ENCODE measurements at places on chromosomes 16 and 17.
A peak's percentile ranks its signal among the peaks of the same experiment; 100 is the strongest.

- no peak for DNase-seq
These were observed 74.9 kb downstream of the ZFHX3 start for GRCh38 chr16:72972878-72973571.

DNA sequence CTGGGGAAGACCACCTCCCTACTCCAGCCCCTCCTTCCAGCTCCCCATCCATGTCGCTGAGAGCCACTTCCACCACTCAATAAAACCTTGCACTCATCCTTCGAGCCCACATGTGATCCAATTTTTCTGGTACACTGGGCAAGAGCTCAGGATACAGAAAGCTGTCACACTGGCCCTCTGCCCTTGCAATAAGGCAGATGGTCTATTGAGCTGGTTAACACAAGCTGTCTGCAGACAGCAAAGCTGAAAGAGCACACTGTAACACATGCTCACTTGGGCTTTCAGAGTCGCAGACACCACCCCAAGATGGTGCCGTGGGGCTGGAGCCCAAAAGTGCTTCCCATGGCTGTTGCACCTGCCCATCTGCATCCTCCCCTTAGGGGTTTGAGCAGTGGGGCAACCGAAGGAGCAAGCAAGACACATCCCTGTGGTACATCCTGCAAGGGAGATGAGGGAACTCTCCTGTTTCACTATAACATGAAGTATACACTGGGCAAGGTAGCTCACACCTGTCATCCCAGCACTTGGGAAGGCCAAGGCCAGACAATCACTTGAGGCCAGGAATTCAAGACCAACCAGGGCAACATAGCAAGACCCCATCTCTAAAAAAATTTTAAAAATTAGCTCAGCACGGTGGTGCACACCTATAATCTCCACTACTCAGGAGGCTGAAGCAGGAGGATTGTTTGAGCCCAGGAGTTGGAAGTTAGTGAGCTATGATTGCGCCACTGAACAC is 52.8 kb upstream of the C17orf78 start:
- no peak for DNase-seq

DNA sequence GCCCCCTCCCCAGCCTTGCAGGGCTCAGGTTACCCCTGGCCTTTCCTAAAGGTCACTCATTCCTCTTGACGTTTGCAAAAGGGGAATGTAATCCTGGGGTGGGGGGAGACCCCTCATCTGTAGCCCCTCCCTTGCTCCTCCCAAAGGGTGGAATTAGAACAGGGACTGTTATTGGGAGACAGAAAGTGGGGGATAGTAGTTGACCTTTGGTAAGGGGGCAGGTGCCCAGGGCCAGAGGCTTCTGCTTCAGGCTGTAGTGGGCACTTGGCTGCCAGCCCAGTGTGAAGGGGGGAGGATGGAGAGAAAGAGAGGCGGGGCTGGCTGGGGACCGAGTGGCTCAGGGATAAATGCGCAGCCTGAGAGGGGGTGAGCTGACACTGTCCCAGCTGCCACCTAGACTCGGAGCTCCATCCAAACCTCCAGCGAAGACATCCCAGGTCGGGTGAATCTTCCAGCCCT is at the start of gene ENO3:
ENO3 (plus strand) TSS at position 374 of the 459 bp plus-strand sequence. CDS start 711 bp downstream, outside the sequence.
- DNase-seq = no peak

DNA sequence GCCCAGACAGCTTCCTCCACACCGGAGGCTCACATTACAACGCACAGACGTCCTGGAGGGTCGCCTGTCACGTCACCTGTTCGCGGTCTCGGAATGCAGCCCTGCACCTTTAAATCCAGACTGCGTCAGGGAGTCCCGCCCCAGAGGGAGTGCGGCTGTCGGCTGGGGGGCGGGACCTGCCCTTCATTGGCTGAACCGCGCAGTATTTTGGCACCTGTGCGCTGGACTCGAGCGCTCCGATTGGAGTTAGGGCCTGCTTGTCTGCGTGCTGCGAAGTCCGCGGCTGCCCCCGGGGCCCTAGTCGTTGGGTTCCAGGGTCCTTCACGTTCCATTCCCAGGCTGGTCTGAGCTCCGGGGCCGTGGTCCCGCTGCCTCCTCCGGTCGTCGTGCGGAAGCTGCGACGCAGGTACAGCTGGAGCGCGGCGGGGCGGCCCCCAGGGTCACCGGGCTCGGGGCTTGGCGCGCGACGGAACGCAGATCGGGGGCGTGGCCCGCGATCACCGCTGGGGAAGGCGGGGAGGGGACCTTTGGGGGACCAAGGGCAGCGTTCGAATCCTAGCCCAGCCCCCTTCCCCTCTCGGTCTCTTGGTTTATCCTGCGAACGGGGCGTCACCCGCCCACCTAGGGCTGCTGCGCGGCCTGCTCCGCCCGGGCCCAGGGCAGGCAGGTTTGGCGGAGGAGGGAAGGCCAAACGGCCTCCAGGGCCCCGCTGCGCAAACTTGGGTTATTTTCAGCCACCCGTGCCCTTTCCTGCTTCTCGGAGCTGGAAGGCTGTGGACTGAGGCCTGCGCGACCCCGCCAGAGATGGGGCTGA is at the start of gene MIEF2:
MIEF2 (plus strand) TSS at position 331 of the 814 bp plus-strand sequence. CDS start 2,059 bp downstream, outside the sequence.
- peak; percentile 87 for DNase-seq

DNA sequence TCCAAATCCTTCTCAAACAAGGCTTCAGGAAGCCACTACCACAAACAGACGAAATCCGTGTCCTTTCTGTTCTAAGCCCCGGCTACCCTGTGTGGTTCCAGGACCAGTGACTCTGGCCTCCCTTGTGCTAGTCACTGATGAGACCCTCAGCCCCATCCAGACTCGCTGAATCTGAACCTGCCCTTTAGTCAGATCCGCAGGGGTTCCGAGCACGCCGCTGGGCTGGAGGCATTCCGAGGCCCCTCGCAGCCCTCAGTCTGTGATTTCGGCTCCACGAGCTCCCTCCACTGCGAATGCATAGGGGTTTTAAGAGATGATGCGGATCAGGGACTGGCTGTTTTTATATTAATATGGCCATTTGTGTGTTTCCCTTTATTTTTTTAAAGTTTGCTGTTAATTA is 292.7 kb downstream of the IRF8 start:
- no peak for DNase-seq

- DNase-seq = no peak
These were observed 46.8 kb downstream of the CFAP20 start for GRCh38 chr16:58082381-58082780.

DNA sequence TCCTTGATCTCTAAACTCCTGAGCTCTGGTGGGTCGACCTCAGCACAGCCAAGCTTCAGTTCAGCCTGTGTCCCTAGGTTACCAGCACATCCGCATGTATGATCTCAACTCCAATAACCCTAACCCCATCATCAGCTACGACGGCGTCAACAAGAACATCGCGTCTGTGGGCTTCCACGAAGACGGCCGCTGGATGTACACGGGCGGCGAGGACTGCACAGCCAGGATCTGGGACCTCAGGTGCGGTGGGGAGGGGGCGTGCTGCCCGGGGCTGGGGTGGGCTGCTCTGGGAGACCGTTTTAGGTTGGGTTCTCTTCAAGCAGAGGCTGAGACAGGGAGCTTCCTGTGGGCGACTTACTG is 1.1 kb downstream of the MLST8 start:
- no peak for DNase-seq

GRCh38 chr16:80210787-80211186 is 330.0 kb upstream of the DYNLRB2 start:
- DNase-seq = no peak

DNA sequence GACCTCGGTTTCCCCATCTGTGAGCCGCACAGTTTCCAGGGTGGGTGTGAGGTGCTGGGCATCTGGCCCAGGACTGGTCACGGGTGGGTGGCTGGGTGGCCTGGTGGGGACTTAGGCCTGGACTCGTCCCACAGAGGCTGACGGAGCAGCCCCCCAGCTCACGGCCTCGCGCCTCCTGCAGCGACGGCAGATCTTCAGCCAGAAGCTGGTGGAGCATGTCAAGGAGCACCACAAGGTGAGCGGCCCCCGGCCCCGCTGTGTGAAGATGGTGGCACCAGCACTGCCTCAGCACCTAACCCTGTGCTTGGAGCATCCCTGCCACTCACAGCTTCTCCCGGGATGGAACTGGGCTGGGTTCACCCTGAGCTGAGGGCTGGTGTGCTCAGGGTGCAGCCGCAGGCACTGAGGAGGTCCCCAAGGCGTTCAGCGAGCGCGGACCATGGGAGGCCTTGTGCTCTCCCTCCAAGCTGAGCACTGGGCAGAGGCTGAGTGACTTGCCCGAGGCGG is 2.4 kb downstream of the CDT1 start:
- no peak for DNase-seq

DNA sequence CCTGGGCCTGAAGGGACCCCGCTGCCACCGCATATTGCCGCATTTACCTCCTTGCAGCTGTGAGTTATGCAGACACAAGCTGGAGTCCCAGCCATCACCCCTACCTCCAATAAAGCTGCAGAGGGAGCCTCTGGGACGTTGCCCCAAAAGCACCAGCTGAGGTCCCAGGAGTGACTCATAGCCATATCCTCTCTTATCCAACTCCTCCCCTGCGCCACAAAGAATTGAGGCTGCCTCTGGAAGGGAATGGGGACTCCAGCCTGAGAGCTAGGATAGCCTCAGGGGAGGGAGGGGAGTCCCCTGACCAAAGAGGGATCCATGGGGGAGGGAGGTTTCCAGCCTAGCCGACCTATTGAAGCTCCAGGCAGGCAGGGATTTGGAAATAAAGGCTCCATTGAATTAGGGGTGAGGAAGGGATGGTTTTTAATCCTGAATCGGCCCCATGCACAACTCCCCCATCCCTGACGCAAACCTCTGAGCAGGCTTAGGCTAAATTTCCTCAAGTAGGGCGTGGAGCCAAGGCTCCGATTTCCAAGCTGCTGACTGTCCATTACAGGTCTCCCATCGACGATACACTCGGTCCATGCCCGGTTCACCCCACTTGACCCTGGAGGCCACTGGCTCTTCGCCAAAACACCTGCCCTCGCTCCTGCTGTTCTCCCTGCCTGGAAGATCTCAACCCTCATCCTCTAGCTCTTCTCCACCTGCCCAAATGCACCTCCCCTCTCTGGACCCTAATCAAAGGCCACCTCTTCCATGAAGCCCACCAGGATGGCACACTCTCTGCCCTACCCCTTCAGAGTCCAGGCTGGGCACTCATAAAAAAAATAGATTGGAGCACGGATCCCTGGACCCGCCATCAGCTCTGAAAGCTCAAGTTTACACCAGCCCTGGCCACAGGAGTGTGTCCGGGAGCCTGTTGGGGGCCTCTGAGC is 27.5 kb downstream of the PIMREG start:
- DNase-seq = no peak

DNA sequence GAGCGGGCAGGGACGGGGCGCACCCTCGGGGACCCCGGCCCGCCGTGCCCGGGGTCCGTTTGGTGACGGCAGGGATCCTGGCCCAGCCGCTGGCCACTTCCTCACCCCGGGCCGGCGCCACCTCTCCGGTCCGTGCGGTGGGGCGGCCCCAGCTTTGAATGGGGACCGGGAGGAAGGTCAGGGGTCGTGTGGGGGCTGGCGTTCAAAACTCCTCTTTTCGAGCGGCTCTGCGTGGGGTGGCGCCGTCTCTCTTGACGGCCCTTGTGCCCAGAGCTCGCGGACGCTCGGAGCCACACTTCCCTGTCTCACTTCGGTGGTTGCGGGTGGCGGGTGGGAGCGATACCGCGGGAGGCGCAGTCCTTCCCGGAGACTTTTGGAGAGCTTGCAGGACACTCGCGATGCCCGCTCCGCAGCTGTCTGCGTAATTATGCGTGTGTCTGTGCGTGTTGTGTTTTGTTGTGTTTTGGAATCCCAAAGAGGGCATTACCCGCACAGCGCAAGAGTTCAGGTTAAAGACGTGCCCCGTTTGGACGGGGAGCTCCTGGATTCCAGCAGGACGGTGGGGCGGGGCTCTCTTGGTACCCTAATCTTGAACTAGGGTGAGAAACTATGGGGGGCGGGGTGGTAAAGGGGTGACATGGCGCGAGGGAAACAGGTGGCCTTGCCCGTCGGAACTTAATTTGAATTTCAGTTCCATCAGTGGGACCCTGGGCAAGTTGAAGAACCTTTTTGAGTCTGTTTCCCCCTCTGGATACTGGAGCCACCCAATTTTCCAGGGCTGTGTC is 637 bp downstream of the PLCG2 start:
- DNase-seq = no peak

GRCh38 chr17:8145811-8146210 is 6.4 kb downstream of the PER1 start:
- DNase-seq = no peak

GRCh38 chr16:57413301-57413730 is 8.7 kb downstream of the CCL17 start:
- no peak for DNase-seq

- no peak for DNase-seq
These were observed 48.1 kb downstream of the YWHAE start for GRCh38 chr17:1351971-1352370.

DNA sequence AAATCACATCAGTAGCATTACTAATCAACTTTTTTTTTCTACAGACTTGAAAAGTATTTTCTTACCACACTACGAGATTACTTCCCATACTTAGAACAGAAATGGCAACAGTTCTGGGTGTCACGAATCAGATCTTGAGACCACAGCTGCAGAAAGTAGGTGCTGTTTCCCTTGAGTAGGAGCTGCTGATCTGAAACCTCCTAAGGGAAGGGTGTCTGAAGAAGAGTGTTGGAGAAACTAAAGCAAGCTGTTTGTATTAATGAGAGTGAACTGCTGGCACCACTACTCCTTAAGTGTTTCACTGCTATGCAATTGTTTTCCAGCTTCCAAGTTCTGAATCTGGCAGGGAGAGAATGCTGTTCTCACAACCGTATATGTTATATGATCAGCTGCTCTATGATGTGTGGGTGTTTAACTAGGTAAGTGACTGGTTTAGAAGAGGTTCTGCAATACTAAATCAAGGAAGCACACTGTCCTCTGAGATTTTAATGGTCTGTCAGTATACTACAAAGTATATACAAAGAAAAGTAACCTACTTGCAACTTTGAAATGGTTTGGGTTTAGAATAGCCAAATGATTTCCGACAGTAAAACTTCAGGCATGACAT is 3.3 kb downstream of the ZNF652 start:
- no peak for DNase-seq

GRCh38 chr17:61009663-61010062 is 332.0 kb downstream of the BCAS3 start:
- DNase-seq = no peak

DNA sequence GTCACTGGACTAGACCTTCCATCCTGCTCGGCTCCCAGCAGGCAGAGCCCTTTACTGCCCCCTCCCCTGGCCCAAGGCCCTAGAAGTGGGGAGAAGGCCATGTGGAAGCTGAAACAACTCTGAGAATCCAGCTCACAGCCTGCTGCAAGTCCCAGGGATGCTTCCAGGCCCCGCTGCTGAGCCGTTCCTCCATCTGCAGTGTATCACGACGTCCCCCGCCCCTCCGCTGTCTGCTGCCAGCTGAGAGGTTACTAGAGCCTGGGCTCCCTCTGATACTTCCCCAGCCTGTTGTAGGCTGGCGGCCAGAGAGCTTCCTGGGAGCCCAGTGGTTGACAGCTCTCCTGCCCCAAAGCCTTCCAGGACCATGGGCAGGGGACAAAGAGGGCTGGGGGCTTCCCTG is 118.2 kb downstream of the MGAT5B start:
- DNase-seq = no peak

Data from stimulated activated CD8-positive, alpha-beta memory T cell treated with anti-CD3 and anti-CD28 coated beads, Interleukin-12 subunit alpha, Interleukin-12 subunit beta, amount 100 ng/mL, for 1 hour (primary cell).